Smooth muscle cell of the brain vasculature (primary cell): ENCODE measurements at places on chromosomes 2 and 18.

DNA sequence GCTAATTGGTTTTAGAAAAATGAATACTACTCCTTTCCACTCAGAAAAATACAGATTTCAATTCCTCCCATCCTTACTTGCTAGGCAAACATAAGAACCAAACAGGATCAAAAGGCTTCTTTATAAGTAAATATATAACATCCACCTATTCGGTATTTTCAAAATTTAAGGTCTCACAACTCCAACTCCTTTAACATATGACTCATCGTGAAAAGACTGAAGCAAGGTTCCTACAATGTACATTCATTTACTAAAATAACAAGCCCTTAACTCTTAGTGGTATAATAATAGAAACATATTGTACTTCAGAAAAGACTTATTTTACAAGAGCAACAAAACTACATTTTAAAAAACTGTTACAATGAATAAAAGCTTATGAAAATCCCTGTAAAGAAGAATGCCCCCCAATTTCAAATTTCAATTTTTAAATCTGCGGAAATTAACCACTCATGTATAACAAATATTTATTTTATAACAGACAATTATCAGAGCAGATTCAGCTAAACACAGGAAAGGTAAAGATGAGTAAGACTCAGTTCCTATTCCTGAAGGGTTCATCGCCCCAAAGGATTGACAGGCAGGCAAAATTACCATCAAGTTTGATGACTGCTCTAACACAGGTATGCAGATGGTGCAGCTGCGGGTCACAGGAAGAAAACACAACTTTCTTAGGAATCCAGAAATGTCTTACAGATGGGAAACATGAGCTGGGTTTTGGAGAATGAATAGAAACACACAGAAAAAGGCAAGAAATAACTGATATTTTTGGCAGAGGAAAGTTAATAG lies 96.4 kb downstream of the COBLL1 start:
- DNase-seq: no peak

DNA sequence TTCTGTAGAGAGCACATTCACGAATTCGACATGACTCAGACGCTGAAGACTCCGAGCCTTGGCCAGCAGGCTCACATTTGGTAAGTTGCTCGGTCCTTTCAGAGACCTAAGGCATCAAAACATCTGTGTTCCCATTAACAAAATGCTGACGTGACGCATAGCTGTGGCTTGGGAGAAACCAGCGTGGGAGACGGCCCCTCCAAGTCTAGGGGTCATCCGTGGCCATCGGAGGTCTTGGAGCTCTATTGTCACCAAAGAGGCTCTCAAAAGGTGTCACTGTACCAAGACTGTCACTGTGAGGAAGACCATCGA lies 14.9 kb downstream of the FBLN7 start:
- DNase-seq: no peak

GRCh38 chr18:23718243-23718720 lies 29.0 kb downstream of the LAMA3 start:
- DNase-seq: no peak

GRCh38 chr2:232320443-232320803 lies 58.1 kb upstream of the ALPP start:
- no peak for DNase-seq
